CD8-positive, alpha-beta T cell (primary cell): ENCODE measurements at places on chromosomes 1 and 21.

GRCh38 chr1:8373581-8374241 is 55.8 kb downstream of the SLC45A1 start:
- DNase-seq: no peak

GRCh38 chr1:3915551-3916121 is 15.6 kb upstream of the C1orf174 start:
- no peak for DNase-seq

DNA sequence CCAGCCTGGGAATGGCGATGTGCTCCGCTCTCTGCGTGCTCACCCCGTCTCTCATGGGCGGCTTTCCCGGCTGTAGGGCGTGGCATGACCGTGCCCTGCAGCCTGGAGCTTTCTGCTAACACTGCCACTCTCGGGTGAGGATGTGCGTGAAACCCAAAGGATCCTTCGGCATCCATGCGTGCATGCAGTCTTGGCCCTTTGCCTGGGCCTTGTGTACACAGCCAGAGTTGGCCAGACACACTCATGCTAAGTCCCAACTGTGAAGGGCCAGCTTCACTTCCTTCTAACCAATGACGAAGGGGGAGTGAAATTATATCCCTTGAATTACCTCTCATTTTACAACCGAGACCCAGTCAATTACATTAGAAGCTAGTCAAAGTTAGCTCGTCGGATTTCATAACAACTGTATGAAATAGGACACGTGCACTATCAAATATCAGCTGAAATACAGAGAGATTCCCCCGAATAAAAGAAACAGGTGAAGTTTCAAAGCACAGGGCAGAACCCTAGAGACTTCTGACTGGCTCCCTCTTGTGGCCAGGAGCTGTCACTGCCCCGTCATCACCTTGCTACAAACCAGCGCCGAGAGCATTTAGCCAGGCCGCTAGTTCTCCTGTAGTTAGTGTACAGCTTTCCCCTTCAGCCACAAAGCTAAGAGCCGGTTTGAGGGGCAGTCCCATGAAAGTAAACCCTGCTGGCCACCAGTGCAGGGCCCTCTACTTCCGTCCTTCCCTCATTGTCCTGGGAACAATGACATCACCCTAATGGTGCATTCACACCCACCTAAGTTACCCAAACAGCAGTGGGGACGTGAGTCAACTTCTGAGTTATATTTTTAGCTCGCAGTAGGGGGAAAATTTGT is 63.4 kb upstream of the COA6 start:
- peak; percentile 58 for DNase-seq

GRCh38 chr1:4755864-4756504 is 101.6 kb downstream of the AJAP1 start:
- DNase-seq: no peak

DNA sequence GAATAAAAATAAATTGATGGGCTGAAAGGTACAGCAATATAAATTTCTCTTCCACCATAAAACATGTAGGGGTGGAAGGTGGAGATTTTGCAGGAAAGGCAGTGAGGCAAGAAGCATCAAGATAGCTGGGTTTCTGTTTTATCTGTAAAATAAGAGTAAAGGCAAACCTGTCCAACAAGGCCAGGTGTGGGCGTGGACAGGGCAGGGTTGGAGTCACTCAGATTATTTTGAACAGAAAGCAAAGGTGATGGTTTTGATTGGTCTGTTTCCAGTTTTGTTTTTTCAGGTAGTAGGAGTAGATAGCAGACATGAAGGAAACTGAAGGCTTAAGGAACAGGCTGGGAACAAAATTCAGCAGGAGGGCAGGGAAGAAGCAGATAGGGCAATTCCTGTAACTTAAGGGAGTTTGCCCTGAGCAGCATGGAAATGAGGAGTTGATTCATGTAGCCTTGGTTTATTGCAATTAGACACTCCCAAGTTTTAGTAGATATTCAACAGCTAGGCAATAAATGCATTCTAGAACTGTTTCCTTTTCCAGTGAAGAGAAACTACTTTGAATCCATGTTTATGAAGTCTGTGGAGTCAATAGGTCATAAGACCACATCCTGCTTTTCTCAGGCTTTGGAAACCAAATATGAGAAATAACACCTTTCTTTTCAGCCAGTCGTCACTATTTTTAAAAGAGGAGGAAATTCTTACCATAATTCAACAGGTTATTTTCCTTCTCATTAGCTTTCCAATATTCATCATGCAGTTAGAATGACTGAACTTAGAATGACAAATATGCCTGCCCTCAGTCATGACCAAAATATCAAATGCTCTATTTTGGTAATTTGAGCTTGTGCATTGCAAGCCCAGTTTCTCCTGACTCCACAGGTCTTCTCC is 38.7 kb upstream of the CD55 start:
- DNase-seq: no peak

DNA sequence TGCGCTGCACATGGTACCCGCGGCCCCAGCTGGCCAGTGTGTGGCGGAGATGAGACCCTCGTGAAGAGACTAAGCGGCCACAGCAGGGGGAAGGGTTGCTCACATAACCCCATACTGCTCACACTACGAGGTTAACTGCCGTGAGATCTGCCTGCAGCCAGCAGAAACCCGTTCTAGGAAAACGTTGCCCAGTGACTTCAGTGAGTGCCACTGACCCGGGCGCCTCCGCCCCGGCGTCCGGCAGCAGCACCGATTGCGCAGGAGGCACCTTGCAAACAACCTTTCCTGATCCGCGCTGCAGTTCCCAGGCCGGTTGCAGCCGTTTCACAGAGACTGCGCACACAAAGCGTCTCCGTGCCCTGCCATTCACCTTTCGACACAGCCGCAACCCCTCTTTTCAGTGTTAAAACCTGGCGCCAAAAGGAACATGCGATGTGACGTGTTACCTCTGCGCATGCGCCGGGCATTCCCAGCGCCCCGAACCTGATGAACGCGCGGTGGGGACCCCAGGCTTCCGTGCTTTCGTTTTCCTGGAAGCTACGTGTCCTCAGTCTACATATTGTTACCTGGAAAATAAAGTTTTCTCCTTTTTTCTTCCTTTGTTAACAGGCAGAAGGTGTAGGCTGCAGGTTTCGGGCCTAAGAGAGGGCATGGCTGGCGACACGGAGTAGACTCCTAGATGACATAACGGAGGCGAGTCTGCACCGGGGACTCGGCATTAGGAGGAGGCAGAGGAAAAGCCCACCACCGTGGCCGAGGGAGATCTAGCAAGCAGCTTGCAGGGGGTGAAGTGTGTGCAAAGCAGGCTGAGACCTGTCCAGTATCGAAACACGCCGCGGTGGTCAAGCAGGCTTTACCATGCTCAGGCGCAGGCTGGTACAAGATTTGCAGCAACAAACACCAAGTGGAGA is 8.9 kb downstream of the VPS26C start:
- peak; percentile 91 for DNase-seq

DNA sequence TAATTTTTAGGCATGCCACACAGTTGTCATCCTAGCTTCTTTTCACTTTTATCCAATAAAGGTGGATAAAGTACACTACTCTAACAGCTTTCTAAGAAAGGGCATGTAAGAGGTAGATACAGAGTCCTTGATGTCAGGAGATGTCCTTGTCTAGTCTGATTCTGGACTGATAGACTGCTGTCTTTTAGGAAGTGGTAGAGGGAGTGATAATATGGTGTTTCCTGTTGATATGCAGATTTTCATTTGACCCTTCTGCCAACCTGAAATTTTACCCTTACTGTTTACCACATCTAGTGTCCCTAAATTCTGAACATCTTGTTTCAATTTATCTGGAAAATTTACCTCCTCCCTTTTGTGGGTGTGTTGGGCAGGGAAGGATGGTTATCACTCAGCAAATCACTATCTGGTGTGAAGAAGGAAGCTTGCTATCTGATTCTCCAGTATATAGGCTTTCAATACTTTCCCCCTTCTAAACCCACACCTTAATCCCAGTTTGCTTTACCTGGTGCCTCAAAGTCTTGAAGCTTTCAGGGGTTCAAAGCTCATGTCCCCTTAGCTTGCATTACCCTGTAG is 354.9 kb upstream of the SNX7 start:
- no peak for DNase-seq

DNA sequence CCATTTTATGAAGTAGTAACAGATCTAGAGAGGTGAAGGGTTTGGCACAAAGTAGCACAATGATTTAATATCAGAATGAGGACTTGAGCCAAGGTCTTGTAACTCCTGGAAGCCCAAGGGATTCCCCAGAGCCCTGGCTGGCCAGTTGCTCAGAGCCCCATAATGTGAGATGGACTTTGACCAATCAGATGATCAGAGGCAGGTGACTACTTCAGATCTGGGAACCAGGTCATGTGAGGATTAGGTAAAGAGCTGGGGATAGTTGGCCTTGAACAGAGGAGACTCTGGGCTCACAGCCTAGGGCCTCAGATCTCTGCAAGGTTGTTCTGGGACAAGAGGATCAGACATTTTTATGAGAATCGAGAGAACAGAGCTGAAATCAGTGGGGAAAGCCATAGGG is 18.9 kb downstream of the SHISAL2A start:
- no peak for DNase-seq

DNA sequence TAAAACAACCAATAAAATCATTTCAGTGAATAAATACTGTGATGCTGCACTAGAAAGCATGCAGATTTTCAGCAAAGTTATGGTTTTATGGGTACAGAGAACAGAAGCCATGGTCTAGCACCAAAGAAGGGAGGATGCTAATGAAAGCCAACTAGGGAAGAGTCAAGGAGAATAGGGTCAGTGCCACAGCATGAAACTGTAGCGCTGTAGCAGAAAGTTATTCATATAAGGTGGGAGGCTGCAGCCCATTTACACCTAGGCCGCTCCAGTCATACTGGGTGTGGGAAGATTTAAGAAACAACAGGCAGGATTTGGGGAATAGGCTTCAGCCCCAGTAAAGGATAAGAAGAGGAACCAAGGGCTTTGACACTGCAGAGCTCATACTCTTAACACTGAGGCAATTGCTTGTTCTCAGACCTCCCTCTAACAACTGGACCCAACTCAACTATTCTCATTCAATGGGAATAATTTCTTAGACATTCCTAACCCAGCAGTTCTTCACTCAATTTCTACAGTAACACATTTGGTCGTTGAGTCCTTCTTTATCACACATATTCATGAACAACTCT is 4.4 kb downstream of the IFI16 start:
- DNase-seq: no peak

DNA sequence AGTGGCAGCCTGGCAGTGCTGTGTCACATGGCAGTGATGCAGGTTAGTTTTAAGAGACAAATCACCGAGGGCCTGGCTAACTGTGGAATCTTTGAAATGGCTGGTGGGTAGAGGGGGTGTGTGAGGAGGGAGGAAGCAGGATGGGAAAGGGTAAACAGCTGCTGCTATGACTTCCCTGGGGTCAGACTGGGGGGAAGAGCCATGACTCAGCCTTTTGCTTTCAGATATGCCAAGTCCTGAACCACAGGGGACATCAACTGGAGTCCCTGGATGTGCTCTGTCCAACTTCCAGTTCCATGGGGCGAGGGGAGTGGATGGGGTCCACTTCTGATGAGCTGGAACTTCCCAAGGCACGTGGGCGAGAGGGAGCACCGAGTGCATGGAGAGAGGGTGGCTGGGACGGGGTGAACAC is 121.1 kb upstream of the ADAR start:
- DNase-seq: no peak

GRCh38 chr1:114330451-114330983 is 176.8 kb upstream of the SYT6 start:
- DNase-seq: peak; percentile 48

GRCh38 chr1:68221980-68222373 is 10.3 kb downstream of the WLS start:
- no peak for DNase-seq

GRCh38 chr1:71511505-71511904 is 430.7 kb upstream of the ZRANB2 start:
- DNase-seq: no peak

DNA sequence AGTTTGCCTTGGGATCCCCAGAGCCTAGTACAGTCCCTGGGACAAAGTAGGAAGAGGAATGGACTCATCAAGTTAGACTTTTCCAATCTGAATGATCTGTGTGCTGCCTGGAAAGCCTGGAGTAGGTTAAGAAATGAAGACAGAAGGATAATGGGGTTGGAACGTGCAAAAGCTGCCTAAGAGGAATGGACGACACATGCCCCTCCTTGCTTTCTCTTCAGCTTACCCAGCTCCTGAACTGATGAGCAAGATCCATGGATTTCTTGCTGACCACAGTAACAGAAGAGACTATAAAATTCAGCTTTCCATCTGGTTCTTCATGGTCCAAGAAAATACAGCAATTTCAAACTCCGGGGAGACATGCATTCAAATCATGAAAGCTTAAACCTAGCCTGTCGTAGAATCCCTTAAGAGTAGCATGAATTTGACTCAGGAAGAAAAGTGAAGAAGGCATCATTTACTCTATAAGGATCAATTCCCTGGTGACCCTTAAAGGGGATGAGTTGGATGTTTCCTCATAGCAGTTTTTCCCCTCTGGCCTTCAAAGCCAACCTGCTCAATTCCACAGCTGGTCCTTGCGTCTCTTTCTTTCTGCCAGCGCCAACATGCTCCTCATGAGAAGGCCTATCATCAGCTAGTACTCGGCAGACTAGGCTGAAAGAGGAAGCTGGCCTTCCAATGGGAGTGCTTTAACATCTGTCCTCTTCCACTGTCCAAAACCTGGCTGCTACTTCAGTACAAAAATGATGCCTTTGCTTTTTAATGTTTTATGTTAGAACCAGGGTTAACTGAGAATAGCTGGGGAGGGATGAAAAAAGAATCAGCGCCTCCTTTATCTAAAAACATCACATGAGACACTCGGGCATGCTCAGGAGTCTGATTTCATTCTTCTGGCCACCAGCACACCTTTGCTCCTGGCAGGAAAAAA is 5.7 kb upstream of the PEF1 start:
- no peak for DNase-seq

GRCh38 chr1:201276891-201277290 is 6.4 kb upstream of the PKP1 start:
- DNase-seq: no peak

DNA sequence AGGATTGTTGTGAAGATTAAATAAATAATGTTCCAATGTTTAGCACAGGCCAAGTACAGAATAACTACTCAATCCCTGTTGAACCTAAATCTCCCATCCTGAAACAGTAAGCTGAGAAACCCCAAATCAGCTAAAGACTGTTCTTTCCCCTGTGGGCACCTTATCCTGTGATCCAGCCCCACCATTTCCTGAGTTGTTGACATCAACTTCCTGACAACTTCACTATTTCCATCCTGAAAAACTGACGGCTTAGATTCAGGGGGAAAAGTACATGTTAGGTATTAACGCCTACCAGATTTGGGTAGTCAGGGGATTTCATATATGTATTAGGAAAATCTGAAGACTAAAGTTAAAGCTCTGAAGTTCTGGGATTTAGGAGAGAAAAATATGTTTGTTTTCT is 51.7 kb upstream of the PALMD start:
- no peak for DNase-seq

- DNase-seq: no peak
Measured at GRCh38 chr1:197844651-197845050, 57.8 kb upstream of the C1orf53 start.

DNA sequence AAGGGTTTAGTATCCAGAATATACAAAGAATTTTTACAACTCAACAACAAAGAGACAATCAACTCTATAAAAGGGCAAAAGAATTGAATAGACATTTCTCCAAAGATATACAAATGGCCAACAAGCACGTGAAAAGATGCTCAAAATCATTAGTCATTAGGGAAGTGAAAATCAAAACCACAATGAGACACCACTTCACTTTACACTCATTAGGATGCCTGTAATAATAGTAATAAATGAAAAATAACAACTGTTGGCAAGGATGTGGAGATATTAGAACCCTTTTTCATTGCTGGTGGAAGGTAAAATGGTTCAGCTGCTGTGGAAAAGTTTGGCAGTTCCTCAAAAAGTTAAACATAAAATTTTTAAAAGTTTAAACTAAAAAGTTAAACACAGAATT is 7.0 kb upstream of the ABCD3 start:
- no peak for DNase-seq
